ENCODE measurements at places on chromosomes 3 and 15. TPM values are rescaled to one million over a fixed set of nuclear protein-coding genes. Genes with fewer than 3 reads are reported as not detected.

The MLH1 gene
- polyA plus RNA-seq, result 15.3 TPM

The IL5RA gene
- polyA plus RNA-seq, result 0.15 TPM

The GATM gene
- polyA plus RNA-seq, result 367 TPM

The ZNF774 gene
- polyA plus RNA-seq, result 11.9 TPM

The SLC12A8 gene
- 8.5 TPM for polyA plus RNA-seq

The HIGD2B gene
- not detected for polyA plus RNA-seq

The FAM174B gene
- 26.8 TPM for polyA plus RNA-seq

The RBPMS2 gene
- 1.8 TPM for polyA plus RNA-seq

The DAZL gene
- polyA plus RNA-seq, result not detected

The DRD3 gene
- not detected for polyA plus RNA-seq

The BLM gene
- polyA plus RNA-seq, result 0.54 TPM

The MYH15 gene
- polyA plus RNA-seq, result not detected

The LRRC34 gene
- 1.9 TPM for polyA plus RNA-seq

The GNAI2 gene
- 97.6 TPM for polyA plus RNA-seq

The MYL3 gene
- polyA plus RNA-seq, result 1.0 TPM

The GP9 gene
- polyA plus RNA-seq, result not detected
